ENCODE measurements at places on chromosomes 3 and 15.

GRCh38 chr15:40928821-40929659 is at the start of gene DLL4:
DLL4 (plus strand) TSS chr15:40929340; CDS start chr15:40929669, 329 bp downstream.
- peak; percentile 22 for DNase-seq

- no peak for DNase-seq
These were observed 36.8 kb downstream of the CHAC1 start for GRCh38 chr15:40990080-40990479.

DNA sequence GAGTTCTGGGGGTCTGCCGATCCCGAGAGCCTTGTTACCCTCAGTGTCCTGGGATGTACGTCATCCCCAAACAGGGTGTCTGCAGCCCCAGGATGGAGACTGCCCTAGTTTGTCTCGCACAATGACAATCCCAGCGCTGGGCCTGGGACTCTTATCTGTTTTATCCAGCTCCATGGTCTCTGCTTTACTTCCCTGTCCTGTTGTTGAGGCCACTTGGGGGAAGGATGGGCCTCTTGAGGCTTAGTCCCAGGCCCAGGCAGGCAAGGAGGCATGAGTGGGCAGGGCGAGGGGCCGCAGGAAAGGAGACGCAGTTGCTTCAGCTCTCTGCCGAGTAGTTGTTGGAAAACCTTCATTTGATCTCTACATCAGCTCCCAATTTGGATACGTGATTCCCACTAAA is 17.4 kb downstream of the SMAD6 start:
- no peak for DNase-seq

- no peak for DNase-seq
These were observed 11.5 kb downstream of the IGDCC3 start for GRCh38 chr15:65366122-65366892.

- DNase-seq, result no peak
These were observed 1044.2 kb downstream of the AGBL1 start for GRCh38 chr15:87123676-87124382.

GRCh38 chr3:2810723-2811122 is 299.5 kb downstream of the IL5RA start:
- no peak for DNase-seq

DNA sequence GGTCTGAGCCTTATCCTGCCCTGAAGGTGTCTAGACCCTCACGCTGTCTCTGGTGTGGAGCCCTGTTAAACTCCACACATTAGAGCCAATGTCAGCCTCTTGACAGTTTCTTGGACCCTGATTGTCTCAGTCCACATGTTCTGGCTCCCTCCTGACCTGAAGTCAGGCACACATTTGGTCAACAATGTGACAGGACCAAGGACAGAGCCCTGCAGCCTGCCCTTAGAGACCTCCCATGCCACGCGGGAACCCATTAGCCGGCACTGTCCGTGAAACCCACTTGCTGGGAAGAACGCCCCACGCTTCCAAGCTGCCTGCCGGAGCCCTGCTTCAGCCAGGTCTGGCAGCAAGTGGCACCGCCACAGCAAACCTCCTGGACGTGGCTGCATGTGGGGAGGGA is 162.7 kb upstream of the LINGO1 start:
- no peak for DNase-seq

GRCh38 chr3:21624524-21624923 is 126.5 kb downstream of the ZNF385D start:
- no peak for DNase-seq

DNA sequence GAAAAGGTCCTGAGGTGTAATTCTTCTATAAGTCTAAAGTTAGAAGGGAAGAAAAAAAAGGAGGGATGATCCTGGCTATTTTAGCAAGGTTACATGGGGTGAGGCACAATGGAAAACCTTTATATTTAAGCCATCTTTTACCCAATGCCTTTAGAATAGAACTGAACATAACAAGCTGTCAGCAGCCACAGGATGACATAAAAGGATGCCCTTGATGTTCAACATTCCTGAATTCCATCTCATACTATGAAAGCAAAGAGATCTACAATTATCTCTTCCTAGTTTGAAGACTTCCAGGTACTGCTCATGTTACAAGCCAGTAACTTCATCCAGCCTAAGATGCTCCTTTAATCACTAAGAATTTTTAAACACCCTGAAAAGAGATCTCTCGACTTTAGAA is 26.9 kb downstream of the NEK10 start:
- no peak for DNase-seq

GRCh38 chr15:62879770-62880169 is 162.8 kb upstream of the TPM1 start:
- no peak for DNase-seq

- peak; percentile 15 for DNase-seq
These were observed 21.4 kb downstream of the ACKR2 start for GRCh38 chr3:42830437-42831320.

- DNase-seq, result peak; percentile 63
These were observed 766.8 kb downstream of the TBL1XR1 start for GRCh38 chr3:176430244-176431037.

- DNase-seq, result peak; percentile 67
These were observed 418.9 kb upstream of the NAALADL2 start for GRCh38 chr3:174440253-174440701.

DNA sequence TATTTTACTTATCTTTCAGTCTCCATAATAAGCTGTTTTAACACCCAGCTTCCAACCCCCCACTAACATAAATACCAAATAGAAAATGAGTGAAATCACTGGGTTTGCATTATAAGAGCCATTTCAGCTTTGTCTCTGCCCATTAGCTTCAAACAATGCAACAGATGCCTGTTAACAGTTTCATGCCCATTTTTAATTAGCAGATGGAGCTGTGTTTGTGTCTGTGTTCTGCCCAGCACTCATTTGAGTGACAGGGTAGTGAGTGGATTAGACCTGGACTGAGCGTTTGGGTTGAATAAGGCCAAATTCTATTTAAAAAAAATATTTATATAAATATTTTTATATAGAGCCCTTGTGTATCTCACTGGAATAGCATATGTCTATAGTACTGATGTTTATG is 7.4 kb downstream of the RAB8B start:
- DNase-seq, result peak; percentile 90

DNA sequence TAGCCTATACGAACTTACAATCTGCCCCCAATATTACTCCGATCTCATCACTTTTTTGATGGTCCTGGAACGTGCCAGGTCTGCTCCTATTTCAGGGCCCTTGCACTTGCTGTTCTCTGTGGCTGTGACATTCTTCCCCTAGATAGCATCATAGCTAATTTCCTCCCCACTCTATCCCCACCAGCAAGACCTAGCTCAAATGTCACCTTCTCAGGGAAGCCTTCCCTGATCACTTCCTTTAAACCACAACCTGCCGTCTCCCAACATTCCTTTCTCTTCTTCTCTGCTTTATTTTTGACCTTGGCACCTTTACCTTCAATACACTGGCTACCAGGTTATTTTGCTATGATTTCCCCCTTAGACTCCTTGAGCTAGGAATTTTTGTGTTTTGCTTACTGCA is 5.3 kb upstream of the SMAD6 start:
- no peak for DNase-seq

GRCh38 chr3:127209155-127209839 is 16.4 kb downstream of the PRR23E start:
- DNase-seq, result no peak

GRCh38 chr15:72315706-72316370 is 4.1 kb downstream of the CELF6 start:
- DNase-seq, result peak; percentile 72

GRCh38 chr3:3772920-3773319 is 26.3 kb upstream of the LRRN1 start:
- peak; percentile 65 for DNase-seq

GRCh38 chr15:87669846-87670245 is 586.7 kb downstream of the NTRK3 start:
- peak; percentile 80 for DNase-seq

GRCh38 chr15:92653366-92653765 is 2.2 kb downstream of the FAM174B start:
- DNase-seq, result no peak

DNA sequence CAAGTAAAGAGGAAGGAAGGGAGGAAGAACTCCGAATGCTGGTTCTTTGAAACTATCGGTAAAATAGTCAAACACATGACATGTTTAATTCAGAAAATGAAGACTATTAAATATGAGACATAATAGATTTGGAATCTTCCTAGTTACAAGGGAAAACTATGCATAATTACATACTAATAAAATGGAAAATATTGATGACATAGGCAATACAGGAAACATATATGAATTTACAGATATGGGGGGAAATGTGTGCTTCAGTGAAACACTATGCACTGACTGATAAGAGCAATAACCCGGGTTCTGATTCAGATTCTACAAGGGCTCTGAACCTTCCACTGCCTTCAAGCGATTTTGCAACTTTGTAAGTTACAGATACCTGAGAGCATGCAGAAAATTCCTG is 185.9 kb downstream of the PDE8A start:
- no peak for DNase-seq

- no peak for DNase-seq
These were observed 533.3 kb downstream of the NSUN3 start for GRCh38 chr3:94596141-94596540.

DNA sequence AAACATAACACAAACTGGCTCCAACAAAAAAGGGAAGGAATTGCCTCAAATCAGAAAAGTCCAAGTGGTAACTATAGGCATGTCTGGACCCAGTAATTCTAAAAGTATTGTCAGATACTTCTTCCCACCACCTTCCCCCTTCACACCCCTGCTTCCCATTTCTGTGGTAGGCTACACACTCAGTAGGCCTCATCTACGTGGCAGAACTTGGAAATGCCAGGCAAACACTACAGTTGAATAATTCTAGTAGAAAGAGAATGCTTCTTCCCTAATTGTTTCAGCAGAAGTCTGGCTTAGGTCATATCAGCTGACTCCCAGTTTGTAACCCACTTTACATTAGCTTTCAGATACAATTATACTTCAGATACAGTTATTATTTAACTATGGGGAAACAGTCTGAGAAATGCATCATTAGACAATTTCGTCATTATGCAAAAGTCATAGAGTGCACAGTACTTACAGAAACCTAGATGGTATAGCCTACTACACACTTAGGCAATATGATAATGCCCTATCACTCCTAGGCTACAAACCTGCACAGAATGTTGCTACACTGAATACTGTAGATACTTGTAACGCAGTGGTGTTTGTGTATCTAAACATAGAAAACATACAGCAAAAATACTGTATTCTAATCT is 6.4 kb downstream of the SETMAR start:
- DNase-seq, result no peak

- DNase-seq, result no peak
These were observed 56.6 kb downstream of the BHLHE40 start for GRCh38 chr3:5035692-5036391.

GRCh38 chr3:132404276-132404675 is 13.0 kb upstream of the DNAJC13 start:
- DNase-seq, result no peak

DNA sequence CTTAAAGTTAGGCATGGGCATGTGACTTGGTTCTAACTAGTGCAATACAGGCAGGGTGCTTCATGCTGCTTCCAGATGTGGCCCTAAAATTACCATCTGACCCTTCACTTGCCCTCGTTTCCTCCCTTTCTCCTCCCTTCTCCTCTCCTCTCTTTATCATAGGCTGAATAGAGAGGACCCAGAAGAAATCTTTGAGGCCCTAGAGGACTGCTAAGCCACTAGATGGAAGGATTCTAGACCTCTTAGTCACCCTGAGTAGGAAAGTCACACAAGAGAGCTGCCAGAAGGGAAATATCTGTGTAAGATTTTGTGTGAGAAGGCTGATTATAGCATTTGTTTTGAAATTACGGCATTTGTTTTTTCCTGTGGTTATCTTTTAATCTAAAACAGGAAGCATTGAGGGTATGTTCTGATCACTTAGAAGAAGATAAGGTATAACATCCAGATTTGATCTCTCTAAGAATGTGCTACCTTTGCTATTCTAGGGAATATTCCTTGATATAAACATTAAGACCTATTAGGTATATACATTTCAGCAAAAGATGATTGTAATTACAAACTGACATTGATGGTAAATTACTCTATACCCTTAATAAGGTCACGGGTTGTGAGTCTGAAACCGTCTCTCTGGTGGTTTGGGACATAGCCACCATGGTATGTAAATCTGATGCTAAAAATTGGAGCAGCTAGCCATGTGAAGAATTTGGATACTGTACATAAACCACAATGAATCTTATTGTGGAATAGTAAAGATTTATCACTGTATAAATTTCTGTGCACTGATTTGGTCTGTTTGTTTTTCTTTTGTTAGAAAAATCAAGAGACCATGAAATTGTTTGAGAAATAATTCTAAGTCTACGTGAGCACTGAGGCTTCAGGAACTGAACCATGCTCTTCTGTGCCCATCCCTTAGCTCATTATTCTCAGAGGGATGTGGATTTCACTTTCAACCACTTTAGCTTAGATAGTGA is 84.1 kb downstream of the TP63 start:
- DNase-seq, result no peak

GRCh38 chr3:149087208-149087607 is 875 bp upstream of the HLTF start:
- DNase-seq, result no peak

- DNase-seq, result no peak
These were observed 36.7 kb upstream of the NANOGP8 start for GRCh38 chr15:35121611-35122359.

All from NCI-H1694 treated with DMSO at 0.1 percent for 48 hours (cell line).